ENCODE measurements at places on chromosomes 1 and 21.

DNA sequence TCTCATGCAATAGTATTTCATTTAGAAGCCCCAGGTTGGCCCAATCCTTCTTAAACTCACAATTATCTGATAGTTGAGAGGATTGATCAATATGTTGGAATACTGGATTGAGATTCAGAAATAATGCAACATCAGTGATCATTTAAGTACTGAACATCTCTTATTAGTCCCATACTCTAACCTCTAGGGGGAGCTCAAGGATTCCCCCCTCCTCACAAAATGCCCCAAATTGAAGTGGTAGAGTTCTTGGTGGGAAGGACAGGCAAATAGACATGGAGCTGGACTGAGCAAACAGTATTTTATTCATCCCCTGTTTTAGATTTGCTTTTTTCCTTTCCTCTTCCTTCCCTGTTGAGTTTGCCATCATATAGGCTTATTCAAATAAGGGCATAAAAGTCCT is 62.8 kb downstream of the NGF start:
- peak; percentile 17 for DNase-seq

GRCh38 chr1:14282707-14283106 is 315.8 kb upstream of the KAZN start:
- no peak for DNase-seq

GRCh38 chr1:150987924-150988323 is 5.8 kb downstream of the ANXA9 start:
- DNase-seq: no peak

- peak; percentile 59 for DNase-seq
These were observed at the start of gene IGSF3 for GRCh38 chr1:116667575-116668105. TSS of gene IGSF3 (minus strand) at chr1:116667733. CDS start at chr1:116666326, 1,407 bp downstream.

GRCh38 chr1:155478270-155478852 is 84.2 kb downstream of the ASH1L start:
- DNase-seq: no peak

DNA sequence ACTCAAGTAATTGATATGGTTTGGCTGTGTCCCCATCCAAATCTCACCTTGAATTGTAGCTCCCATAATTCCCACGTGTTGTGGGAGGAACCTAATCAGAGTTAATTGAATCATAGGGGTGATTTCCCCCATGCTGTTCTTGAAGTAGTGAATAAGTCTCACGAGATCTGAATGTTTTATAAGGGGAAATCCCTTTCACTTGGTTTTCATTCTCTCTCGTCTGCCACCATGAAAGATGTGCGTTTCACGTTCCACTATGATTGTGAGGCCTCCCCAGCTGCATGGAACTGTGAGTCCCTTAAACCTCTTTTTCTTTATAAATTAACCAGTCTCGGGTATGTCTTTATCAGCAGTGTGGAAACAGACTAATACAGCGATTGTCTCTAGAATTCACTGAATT is 135.4 kb downstream of the BACH1 start:
- DNase-seq: no peak

- no peak for DNase-seq
These were observed 7.4 kb upstream of the INKA2 start for GRCh38 chr1:111746614-111746999.

DNA sequence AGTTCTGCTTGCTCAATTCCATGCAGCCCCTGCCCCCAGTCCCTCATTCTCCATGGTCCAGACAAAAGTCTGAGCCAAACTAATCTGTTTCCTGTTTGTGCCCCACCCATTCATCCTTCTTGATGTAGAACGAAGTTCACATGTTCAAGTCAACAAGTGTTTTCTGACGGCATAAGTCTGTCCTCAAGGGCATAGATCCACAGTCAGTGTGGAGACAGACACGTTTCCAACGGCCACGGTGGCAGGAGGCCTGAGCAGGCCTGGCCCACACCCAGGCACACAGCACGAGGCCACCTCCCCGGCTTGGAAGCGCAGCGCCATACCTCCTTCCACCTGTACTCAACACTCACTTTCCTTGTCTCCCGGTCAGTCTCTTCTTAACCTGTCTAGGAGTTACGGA is 16.1 kb downstream of the ADORA1 start:
- DNase-seq: no peak

GRCh38 chr1:3662080-3662671 is 9.9 kb downstream of the TP73 start:
- DNase-seq: no peak

GRCh38 chr1:169538998-169539871 is 47.0 kb downstream of the F5 start:
- DNase-seq: peak; percentile 55

- DNase-seq: no peak
These were observed 193.8 kb downstream of the KCNH1 start for GRCh38 chr1:210940081-210940617.

- DNase-seq: no peak
These were observed 8.4 kb downstream of the SOX13 start for GRCh38 chr1:204081164-204081790.

DNA sequence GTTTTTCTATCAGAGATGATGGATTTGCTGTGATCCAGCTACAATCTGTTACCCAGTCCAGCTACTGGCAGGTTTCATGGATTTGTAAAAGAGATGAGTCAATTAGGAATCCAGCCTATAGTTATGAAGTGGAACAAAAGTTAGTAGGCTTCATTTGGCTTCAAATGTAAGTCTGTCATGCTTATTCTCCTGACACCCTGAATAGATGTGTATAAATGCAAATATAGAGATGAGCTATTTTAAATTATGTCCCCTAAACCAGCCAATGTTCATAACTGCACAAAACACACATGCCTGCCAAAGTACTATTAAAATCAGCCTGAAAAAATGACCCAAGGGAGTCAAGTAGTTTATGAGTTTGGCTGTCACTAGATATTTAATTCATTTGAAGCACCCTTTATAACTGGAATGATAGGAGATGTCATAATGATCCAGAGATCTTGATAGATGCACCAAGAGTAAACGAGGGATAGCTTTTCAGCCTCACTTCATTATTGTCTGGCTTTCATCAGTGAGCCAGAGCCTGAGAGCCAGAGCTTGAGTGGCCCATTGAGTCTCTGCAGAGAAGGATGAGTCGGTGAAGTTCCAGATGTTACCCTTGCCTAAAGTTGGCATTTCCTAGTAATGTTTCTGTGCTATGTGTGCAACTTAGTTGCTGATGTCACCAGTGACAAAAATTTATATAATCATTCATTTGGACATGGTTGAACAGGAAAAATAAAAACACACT is 11.8 kb upstream of the NTMT2 start:
- no peak for DNase-seq

DNA sequence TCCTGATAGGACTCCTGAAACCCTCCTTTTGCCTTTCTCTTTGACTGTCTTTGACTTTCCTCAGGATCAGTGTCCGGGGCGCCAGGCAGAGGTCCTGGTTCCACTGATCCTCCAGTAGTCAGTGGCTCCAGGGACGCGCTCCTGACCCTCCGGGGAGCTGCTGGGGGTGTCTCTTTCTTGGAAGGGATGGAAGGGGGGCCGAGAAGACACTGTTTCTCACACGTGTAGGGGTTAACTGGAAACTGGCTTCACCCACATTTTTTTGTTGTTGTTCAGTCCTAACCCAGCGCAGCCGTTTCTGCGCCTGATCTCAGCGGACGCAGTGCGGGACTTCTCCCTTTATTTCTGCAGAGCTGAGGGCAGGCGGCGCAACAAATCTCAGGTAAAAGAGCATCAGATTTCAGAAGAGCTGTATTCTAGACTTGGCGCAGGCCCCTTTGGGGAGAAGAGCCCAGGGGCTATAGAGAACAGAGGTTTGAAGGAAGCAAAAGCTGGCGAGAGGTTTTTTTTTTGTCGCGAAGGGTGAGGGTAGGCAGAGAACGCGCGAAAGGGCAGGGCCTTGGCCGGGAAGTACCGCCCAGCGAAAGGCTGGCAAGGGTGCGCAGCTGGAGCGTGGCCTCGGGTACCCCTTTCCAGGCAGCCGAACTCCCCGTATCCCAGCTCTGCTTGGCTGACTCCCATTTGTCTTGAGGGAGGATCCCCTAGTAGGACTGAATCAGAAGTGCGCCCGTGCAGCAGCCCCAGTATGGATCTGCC is 4.3 kb upstream of the LHX9 start:
- DNase-seq: no peak

DNA sequence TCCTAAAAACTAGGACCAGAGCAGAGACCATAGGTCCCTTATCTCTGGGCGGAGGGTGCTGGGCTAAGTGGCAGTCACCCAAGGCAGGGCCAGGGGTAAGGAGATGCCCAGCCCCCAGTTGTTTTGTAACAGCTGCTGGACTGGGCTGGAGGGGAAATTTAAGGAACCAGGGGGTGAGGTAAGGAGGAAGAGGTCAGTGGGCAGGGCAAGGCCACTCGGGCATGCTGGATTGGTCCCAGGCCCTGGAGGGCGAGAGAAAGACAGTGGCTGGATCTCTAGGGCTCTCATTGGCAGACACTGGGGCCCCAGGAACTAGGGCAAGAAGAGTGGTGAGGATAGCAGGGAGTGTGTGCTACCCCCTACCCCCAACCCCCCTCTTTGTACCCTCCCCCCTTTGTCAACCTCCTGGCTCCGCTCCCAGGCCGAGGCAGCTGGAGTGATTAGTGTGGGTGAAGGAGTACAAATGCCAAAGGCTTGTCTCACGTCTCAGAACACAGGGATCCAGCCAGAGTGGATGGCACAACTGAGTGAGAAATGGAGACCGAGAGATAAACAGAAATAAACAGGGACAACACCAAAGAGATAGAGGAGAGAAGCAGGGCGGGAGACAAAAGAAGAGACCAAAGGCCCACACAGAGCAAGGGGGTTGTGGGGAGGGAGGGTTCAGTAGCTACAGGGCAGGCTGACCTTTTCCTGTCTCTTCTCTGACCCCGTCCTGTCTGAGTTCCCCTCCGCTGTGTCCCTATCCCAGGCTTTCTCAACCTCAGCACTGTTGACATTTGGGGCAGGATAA is 20.5 kb upstream of the THRAP3 start:
- no peak for DNase-seq

DNA sequence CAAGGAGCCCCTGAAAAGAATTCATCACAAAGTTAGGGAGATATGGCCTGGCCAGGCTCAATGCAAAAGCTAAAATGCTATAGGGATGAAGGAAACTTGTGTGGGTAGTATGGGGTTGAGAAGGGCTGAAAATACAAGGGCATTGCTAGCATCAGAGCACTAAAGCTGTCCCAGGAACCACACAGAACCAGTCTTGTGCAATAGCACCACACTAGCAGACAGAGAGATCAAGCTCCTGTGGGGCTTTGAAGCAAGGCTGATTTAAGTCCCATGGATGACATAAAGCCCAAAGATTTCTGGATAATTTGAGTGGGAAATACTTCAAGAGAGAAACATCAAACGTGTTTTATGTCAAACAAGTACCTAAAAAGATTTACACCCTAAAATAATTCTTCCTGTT is 97.1 kb downstream of the VAV3 start:
- DNase-seq: no peak

GRCh38 chr21:45473496-45474322 is 68.5 kb downstream of the SLC19A1 start:
- no peak for DNase-seq

- no peak for DNase-seq
These were observed 31.6 kb upstream of the PDE9A start for GRCh38 chr21:42621819-42622177.

DNA sequence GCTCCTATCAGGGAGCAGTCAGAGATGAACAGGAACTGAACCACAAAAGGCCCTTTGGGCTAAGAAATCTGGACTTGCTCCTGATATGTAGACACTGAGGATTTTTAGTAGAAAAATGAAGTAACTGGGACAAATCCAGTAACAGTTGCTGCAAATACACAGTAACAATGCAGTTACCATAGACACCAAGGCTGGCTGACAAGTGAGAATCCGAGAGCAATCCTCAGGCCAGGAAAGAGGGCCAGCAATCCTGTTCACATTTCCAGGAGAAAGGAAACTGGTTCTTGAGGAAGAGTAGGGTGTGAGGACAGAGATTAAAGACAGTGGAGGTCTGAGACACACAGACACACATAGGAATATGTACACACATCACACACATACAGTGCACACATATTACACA is 9.3 kb upstream of the LORICRIN start:
- no peak for DNase-seq

DNA sequence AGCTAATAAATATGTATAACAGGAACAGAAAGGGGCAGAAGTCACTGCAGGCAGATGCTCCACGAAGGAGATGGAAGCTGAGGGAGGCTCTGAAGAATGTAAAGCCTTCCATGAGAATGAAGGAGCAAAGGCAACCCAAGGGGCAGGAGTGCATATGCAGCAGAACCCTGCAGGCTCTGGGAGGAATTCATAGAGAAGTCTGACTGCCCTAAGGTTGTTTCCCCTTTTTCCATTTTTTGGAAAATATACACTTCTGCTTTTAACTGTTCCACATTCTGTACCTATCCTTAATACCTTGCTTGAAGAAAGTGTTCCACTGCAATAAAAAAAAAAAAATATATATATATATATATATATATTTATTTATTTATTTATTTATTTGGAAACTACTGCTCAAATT is 69.6 kb downstream of the CD34 start:
- no peak for DNase-seq

DNA sequence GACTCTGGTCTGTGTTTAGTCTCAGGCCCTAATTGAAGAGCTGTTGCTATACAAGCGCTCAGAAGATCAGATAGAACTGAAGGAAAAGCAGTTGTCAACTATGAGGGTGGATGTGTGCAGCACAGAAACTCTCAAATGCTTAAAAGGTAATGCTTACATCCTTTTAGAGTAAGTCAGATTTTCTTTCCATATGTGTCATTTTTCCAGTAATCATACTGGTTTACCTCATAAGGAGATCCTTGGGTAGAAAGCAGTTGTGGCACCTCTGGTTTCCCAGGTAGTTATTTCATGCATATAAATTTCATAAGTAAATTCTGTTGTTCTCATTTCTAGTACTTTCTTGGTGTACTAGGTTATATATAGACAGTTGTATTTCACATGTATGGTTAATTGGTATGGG is 43.0 kb upstream of the TARS2 start:
- no peak for DNase-seq

- no peak for DNase-seq
These were observed 2.1 kb upstream of the LCE2B start for GRCh38 chr1:152683846-152684245.

DNA sequence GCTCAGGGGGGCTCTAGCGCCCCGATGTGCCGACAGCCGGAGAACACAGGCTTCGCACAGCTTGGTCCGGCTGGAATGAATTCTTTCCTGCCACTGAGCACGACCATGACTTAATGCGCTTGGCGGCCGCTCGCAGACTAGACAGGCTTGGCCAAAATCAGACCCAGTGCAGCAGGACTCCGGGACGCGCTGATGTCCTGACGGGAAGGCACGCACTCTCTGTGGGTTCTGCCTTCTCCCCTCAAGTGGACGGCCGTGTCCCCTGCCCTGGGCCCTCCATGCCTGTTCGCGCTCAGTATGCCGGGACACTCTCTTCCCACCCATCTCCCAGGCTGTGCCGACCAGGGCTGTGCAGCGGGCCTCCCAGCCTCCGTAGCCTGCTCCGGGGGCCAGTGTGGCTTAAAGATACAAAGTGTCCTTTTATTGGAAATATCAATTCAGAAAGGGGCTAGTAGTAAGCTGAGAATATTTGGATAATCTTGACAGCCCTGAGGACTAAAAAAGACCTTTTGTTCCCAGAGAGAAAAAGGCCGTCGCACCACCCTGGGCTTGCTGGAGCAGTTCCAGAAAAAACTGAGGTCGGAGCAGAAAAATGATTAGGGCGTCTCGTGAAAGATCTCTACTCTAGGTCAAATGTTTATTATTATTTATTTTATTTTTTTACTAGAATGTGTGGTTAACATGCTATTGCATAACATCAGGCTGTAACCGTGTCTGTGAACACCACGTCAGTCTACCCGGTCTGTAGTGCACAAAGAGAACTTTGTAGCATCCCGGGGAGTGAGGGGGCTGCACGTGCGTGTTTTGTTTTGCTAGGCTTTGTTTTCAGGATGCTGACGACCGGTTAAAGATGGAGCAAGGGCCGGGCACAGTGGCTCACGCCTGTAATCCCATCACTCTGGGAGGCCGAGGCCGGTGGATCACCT is 88.1 kb upstream of the ARHGEF16 start:
- DNase-seq: no peak

- no peak for DNase-seq
These were observed 5.2 kb downstream of the RCC1 start for GRCh38 chr1:28510970-28511440.
